ENCODE measurements at places on chromosomes 3 and 15.

- DNase-seq, result no peak
Measured at GRCh38 chr3:13440204-13440817, 20.2 kb upstream of the NUP210 start.

DNA sequence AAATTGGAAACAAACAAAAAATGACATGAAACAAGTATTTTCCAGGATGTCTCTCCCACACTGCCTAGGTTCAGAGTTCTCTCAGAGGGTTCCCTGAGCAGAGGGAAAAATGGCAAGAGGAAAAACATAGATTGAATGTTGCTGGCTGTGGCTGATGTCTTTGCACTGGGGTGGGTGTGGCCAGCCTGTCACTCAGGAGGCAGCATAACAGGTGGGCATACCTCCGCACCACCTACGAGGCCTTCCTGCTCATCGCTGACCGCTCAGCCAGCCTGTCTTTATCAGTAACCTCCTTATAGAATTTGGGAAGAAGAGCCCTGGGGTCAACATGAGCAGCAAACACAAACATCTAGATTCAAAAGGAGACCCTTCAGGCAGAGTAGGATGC lies 216.6 kb upstream of the UMPS start:
- DNase-seq, result no peak

DNA sequence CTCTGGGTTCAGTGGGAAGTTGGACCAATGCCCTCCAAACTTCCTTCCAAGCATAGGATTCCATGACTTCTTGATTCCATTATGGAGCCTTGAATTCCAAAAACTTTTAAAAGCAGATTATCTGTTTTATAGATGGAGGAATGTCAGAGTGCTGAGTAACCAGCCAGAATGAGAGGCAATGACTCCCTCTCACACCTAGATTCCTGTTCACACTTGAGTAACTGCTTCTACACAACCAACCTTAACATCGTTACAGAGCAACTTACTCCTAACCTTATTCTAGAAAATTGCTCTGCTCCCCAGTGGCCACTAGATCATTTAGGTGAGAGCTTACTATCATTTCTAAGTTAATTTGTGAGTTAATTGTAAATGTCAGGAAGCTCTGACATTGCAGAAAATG lies 24.2 kb upstream of the NR2F2 start:
- DNase-seq, result no peak

DNA sequence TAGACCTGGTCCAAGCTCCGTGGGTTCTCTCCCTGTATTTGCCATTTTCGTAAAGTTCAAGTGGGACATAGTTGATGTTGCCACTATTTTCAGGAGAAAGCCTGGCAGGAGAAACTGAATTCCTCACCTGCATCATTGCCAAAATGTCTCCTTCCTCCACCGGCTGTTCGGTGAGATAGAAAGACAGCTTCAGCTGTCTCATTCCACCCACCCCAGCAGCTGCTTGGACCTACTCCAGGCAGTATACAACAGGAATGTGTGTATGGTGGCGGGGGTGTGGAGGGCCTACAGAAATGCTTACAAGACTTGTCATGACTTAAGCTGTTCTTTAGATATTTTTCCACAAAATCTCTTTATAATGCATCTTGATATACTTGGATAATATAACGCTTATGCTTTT lies 132.7 kb upstream of the RAP2B start:
- no peak for DNase-seq

GRCh38 chr3:32930161-32930560 lies 21.3 kb upstream of the CCR4 start:
- no peak for DNase-seq

Measured in GOT3 (cell line).